SK-N-SH (cell line): ENCODE measurements at places on chromosomes 13 and 19.

DNA sequence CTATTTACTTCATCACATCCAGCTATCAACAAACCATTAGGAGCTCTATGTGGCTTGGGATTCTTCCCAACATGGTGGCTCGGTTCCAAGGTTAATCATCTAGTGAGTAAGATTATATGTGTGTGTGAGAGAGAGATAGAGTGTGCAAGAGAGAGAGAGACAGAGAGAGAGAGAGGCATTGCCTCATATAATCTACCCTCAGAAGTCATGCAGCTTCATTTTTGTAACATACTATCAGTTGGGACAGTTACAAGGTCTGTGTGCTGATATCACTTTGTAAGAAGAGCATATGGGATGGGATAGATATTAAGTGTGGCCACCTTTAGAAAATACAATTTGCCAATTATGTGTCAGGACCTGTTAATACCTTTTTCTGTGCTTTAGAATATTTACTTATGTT is 104.1 kb downstream of the NDFIP2 start:
- DNase-seq: no peak

DNA sequence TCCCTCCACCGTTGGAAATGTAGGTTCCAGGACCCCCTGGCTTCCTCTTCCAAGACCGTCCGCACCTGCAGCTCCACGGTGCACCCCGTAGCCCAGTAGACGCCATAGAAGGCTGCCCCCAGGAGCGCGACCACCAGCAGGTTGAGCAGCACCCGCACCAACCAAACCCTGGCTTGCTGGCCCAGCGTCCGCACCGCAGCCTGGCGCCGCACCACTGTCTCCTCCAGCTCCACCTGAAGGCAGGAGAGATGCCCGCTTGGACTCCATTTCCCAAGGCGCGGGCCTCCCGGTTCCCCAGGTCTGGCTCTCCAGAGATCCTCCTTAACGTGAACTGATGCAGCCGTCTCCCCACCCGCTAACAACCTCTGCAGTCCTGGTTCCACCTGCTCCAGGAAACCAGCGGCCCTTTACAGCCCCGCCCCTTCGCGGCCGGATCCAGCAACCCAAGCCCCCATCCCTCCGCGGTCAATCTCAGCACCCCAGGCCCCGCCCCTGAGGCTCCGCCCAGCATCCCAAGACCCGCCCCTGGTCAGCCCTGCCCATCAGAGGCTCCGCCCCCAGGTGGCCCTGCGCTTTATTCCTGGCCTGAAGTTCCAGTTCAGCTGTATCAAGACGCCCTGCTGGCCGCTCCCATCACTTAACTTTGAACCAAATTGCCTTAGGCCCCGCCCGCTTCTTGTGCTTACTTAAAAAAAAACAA is 5.0 kb upstream of the LENG1 start:
- DNase-seq: no peak

DNA sequence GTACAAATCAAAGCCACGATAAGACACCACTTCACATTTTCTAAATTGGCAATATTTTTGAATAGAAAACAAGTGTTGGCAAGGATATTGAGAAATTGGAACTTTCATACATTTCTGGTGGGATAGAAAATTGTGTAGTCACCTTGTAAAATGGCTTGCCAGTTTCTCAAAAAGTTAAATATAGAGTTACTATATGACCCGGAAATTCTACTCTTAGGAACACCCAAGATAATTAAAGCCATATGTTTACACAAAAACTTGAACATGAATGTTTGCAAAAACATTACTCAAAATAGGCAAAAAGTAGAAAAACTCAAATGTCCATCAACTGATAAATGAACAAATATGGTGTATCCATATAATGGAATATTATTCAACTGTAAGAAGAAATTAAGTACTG is 552.5 kb downstream of the TBC1D4 start:
- no peak for DNase-seq

DNA sequence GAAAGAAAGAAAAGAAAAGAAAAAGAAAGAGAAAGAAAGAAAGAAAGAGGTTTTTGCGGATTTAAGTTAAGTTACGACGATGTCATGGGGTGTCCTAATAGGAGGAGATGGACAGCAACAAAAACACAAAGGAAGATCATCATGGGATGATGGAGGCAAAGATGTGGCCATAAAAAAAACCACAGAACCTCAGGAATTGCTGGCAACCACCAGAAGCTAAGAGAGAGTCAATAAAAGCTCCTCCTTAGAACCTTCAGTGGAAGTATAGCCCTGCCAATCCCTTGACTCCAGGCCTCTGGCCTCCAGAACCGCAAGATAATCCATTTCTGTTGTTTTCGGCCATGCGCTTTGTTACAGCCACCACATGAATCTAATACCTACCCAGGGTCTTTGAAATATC is 11.5 kb downstream of the PLEKHA4 start:
- DNase-seq: no peak

DNA sequence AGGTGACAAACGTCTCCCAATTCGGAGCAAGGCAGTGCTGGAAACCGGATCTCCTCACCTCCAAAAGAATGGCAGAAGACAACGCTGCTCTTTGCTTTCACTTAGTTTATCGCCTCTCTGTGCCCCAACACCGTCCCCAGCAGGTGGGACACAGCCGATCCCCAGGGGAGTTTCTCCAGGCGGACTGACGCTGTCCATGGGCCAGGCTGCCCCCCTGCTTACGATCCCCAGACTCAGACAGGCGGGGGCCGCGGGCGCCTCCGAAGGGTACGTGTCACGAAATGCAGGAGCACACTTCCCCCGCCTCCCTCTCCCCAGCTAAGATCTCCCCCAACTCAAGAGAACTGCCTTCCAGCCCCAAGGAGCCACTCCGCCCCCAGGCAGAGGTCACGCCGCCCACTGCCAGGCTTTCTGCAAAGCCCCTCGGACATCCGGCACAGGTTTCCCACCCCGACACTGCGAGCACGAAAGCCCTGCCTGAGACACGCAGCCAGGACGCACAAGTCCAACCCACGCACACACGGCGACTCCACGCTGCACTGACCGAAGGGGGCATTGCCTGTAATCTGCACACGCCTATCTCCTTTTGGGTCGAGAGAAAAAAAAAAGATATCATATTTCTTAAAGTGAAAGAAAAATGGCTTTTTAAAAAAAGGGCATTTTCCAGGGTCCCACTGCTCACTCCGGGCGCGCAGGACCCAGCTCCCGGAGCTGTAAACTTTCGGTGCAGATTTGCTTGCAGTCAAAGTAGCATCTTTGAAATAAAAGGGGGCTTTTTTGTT is 2.0 kb downstream of the SPRY2 start:
- peak; percentile 77 for DNase-seq

- no peak for DNase-seq
Measured at GRCh38 chr13:26247011-26247410, 6.9 kb upstream of the CDK8 start.

DNA sequence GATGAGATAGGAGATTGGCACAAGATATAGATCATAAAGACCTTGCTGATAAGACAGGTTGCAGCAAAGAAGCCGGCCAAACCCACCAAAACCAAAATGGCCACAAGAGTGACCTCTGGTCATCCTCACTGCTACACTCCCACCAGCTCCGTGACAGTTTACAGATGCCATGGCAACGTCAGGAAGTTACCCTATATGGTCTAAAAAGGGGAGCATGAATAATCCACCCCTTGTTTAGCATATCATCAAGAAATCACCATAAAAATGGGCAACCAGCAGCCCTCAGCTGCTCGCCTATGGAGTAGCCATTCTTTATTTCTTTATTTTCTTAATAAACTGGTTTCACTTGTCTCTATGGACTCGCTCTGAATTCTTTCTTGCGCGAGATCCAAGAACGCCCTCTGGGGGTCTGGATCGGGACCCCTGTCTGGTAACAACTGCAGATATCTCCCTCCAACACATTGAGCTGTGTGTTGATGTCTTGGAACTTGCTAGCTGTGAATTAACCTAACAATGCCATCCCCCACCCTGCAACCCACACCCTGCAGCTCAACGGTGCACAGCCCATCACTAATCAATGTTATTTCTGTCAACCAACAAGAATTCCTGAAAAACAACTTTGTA is 27.1 kb upstream of the GRTP1 start:
- peak; percentile 1 for DNase-seq

- no peak for DNase-seq
Measured at GRCh38 chr13:37226971-37227370, 121.5 kb upstream of the CSNK1A1L start.

- DNase-seq: no peak
Measured at GRCh38 chr13:64540976-64541375, 2689.2 kb downstream of the PCDH9 start.

- DNase-seq: no peak
Measured at GRCh38 chr13:62583466-62583865, 1167.8 kb upstream of the PCDH20 start.

GRCh38 chr13:28872427-28873176 is 52.5 kb downstream of the MTUS2 start:
- DNase-seq: no peak

DNA sequence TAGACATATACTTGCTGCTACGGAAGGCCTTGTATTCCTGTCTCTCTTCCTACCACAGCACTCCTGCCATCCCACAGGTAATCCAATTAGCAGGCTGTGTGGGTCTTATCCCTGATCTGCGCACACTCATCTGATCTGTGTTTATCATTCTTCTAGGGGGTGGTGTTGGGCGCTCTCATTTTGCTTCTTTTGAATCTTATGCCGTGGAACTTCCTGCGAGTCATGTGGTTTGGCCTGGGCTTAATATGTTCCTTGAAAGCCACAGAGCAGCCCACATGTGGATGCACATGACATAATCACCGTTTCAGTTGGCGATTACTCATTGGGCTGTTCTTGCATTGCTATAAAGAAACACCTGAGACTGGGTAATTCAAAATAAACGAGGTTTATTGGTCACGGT is 7.5 kb downstream of the RASA3 start:
- DNase-seq: no peak

GRCh38 chr13:110690516-110690915 is 15.4 kb downstream of the CARS2 start:
- no peak for DNase-seq

DNA sequence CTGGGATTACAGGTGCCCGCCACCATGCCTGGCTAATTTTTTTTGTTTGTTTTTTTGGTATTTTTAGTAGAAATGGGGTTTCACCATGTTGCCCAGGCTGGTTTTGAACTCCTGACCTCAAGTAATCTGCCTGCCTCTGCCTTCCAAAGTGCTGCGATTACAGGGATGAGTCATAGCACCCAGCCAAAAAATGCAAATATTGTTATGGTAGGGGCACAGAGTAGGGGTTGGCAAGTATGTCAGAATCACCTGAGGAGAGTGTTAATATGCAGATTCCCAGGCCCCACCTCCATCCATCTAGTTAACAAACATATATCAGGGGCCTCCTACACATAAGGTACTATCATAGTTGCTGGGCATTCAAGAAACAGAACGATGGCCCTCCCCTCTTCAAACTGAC is 44.7 kb downstream of the VAV1 start:
- no peak for DNase-seq

DNA sequence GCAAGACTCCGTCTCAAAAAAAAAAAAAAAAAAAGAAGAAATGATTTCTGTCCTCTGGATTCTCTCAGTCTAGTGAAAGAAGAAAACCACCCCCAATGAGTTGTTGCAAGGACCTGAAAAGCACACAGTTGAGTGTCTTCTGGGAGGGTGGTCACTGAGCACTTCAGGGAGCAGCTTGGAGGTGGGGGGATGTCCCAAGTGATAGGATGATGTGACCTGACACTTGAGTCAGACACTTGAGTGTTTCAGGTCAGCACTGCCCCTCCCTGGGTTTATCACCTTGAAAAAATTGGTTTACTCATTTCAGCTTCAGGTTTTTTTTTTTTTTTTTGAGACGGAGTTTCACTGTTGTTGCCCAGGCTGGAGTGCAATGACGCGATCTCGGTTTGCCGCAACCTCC is 63.2 kb downstream of the ZNF823 start:
- DNase-seq: no peak

DNA sequence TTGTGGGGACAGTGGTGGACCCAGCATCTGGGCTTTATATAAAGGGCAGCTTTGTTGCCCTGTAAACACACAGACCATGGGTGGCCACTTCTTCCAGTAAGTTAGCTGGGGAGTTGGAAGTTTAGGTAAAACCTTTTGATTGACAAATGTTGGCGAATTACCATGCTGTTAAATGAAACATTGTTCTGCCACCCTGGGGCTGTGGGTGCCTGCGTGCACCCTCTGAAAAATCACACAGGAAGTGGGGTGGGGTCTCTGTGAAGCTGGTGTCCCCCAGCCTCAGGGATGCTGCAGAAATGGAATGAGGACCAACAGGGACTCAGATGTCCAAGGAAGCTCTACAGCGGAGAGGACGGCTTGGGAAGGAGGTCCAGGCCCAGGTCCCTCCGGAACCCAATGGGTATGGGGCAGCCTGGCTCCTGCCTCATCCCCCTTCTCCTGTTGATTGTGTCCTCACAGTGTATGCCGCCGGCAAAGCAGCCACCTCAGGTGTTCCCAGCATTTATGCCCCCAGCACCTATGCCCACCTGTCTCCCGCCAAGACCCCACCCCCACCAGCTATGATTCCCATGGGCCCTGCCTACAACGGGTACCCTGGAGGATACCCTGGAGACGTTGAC is 2.8 kb upstream of the USF2 start:
- DNase-seq: no peak

DNA sequence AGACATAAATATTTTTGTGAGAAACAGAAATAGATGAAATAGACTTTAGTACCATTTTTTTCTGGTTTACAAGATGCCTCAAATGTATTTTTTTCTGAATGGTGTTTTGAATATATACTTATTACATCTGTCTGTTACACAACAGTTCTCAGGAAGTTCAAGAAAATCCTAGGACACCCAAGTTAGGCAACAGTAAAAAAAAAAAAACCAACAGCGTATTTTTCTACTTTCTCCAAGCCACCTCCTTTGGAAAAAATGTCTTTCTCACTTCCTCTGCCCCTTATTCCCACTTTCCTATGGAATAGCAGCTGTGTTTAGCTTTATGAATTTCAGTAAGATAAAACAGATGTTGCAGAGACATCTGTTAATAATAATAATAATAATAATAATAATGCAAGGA is 489.6 kb upstream of the KLF12 start:
- DNase-seq: no peak

DNA sequence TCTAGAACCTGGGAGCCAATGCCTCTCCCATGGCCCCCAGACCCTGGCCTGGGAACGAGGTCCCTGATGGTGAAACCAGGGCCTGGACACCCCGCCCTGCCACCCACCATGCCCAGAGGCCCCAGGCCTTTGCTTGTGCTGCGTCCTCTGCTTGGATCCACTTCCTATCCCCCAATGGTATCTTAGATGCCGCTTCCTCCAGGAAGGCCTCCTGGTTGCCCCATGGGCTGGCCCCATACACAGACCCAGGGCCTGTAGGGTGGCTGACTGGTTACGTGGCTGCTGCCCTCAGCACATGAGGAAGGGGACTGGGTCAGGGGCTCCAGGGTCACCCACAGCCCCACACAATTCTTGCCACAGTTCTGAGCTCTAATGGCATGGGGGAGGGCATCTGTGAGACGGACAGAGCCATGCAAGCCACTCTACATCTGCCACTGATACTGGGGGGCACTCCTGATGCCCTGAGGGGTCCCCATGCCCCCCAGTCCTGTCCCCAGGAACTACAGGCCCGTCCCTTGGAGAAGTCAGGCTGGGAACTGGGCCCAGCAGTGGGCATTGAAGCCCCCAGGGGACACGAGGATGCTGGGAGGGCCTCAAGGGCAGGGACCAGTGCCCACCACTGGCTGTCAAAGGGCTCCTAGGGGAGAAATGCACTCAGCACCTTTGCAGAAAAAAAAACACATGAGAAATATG is 5.0 kb downstream of the RPL36 start:
- peak; percentile 21 for DNase-seq

- DNase-seq: no peak
Measured at GRCh38 chr13:54232700-54233099, 1204.1 kb downstream of the OLFM4 start.
